ENCODE measurements at places on chromosomes 11 and 22. TPM values are rescaled to one million over a fixed set of nuclear protein-coding genes. Genes with fewer than 3 reads are reported as not detected.

DNA sequence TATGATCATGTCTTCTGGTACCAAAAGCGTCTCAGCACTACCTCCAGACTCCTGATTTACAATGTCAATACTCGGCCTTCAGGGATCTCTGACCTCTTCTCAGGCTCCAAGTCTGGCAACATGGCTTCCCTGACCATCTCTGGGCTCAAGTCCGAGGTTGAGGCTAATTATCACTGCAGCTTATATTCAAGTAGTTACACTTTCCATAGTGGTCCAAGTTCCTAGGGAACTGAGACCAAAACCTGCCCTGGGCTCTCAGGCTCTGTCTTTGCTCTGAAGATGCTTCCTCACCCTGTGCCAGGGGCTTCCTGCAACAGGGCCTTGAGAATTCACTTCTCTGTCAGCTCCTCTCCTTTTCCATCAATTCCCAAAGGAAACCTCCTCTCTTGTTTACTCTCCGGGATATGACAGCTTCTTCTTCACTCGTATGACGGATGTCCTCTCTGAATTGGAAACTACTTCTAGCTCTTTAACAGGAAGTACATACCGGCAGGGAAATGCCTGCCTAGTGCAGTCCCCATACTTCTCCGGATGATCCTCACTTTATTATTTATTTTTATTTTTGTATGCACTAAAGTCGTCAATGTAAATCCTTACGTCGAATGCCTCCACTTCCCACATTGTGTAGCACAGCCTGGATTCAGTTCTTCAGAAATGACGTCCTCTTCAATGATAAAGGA lies 29.6 kb upstream of the PRAME start:
- no peak for DNase-seq

DNA sequence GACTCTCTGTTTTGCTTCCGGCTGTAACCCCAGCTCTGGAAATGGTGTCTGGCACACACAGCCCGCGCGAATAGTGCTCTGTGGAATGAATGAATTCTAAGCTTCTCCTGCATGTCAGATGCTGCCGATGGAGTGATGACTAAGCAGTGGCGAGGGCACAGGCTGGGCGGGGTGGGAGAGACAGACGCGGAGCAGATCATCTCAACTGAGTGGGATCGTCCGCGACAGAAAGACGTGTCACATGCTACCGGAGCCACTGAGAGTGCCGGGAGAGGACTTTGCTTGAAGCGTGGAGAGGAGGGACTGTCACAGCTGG lies 334.5 kb downstream of the CTTN start:
- DNase-seq = no peak

TAF1D gene
- 165 TPM for total RNA-seq

- DNase-seq = no peak
Observed at GRCh38 chr11:59967677-59968394, 4.0 kb downstream of the OOSP4A start.

DNA sequence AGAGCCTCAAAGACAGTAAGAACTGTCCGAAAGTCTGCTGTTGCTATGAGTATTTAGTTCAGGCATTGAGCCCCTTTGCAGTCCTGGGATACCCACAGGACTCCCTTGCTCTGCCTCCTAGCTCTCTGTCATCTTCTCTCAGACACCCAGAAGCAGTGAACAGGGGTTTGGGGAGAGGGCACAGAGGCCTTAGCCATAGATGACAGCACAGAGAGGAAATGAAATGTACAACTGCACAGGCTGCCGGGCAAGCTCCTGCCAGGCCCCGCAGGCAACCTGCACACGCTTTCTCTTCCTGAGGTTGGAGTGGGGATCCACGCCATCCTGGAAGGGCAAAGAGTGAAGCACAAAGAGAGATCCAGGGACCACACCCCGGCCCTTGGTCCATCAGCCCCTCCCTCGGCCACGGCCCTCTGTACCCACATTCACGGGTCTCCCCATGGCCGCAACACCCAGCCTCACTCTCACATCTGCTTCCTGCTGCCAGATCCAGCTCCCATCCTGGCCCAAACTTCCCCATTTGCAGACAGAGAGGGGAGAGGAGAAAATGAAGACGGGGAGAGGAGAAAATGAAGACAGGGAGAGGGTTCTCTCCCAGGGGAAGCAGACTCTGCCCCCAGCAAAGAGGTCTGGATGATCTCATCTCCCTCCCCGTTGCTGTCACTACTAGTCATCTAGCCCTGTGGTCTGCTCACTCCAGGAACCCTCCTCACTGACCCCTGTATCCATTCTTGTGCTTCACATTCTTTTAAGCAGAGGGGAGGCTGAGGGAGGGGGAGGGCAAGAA lies 40.7 kb downstream of the CD6 start:
- DNase-seq = no peak

DNA sequence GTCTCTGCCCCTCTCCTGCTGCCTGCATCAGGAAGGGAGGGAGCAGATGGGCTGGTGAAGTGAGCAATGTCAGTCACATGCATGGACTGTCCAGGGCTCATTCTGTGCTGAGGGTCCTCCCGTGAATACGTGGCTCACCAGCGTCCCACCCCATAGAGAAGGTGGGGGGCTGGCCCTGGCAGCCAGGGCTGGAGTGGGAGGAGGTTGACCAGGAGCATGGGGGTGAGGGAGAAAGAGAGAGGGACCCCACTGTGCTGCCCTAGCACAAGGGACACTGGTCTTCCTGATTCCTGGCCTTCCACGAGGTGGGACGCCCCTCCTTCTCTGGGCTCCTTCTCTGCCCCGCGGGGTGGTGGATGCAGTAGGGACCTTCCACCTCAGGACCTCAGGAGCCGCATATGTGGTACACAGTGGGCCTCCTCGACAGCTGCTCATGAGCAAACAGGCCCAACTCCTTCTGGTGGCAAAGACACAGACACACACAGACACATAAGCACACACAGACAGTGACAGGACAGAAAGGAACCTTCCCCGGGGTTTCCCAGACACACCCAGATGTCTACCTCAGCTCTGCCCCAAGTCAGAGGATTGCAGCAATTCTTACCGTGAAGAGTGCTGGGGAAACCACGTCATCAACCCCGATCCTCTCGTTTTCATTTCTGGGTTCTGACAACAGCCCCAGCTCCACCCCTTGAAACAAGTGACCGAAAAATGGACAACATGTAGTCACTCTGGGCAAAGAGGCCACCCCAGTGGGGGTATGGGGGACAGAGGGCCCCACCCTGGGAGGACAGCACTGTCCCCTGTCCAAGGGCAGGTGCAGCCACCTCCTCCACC lies 3.6 kb upstream of the APOBEC3A start:
- no peak for DNase-seq

- DNase-seq = peak; percentile 71
Observed at GRCh38 chr11:10050561-10050960, 243.5 kb downstream of the SBF2 start.

DNA sequence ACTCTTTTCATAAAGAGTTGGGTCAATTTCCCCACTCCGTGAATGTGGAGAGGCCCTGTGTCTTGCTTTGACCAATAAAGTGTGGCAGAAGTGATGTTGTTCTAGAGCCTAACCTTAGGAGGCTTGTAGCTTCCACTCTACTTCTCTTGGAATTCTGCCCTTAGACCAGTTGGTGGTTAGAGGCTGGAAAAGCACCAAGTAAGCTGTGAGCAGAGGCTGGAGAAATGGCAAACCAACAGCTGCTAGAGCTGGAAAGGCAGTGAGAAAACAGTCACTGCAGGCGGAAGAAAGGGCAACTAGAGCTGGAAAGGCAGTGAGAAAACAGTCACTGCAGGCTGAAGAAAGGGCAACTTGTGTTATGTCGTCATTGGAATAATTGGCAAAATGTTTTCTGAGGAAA lies 29.8 kb upstream of the MSANTD2 start:
- DNase-seq = no peak

LRRC4C gene
- total RNA-seq = 0.15 TPM

DNA sequence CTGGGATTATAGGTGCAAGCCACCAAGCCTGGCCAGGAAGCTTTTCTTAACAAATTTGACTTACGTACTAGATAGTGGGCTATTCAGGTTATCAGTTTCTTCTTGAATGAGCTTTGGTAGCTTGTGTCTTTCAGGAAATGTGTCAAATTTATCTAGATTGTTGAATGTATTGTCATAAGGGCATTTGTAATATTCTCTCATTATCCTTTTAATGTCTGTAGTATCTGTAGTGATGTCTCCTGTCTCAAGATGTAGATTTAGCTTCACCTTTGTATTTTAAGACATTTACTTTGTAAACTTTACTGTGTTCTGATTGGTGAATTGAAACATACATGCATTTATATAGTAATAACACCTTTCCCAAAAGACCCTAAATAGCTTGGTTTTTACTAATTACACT lies 20.7 kb downstream of the ARHGAP8 start:
- DNase-seq = no peak

- DNase-seq = no peak
Observed at GRCh38 chr22:39707351-39707750, 136.8 kb downstream of the CACNA1I start.

CSRP3 gene
- total RNA-seq = not detected

C11orf91 gene
- total RNA-seq = 1.3 TPM
